ENCODE measurements at places on chromosomes 16 and 17.

DNA sequence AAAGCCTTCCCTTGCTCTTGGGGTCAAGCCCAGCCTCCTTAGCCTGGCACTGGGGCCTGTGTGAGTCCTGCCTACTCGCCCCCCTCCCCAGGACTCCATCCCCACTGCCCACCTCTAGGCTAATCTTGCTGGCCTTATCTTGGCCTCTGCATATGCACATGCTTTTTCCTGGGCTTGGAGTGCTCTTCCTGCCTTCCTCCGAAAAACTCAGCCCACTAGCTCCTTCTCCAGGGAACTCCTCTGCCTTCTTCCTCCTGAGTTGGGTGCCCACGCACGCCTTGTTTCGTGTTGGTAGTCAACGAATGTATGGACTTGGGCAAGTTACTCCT lies 16.5 kb downstream of the TBX2 start:
- DNase-seq: no peak

GRCh38 chr17:63082952-63083351 lies 116.9 kb downstream of the TANC2 start:
- DNase-seq: peak; percentile 51

GRCh38 chr16:4690946-4691665 lies 2.3 kb upstream of the NUDT16L1 start:
- no peak for DNase-seq

GRCh38 chr17:69123626-69124025 lies 18.1 kb downstream of the ABCA6 start:
- no peak for DNase-seq

- DNase-seq: no peak
Measured at GRCh38 chr17:42313773-42314566, 25.7 kb downstream of the STAT5A start.

- peak; percentile 33 for DNase-seq
Measured at GRCh38 chr17:62179525-62180161, 114.6 kb upstream of the MED13 start.

- DNase-seq: peak; percentile 40
Measured at GRCh38 chr16:28258567-28258966, 33.8 kb upstream of the SBK1 start.

- DNase-seq: no peak
Measured at GRCh38 chr17:68762911-68763310, 161.7 kb upstream of the FAM20A start.

- DNase-seq: no peak
Measured at GRCh38 chr16:56941092-56941491, 9.2 kb downstream of the HERPUD1 start.

GRCh38 chr16:3576211-3576610 lies 992 bp downstream of the NLRC3 start:
- DNase-seq: no peak

- no peak for DNase-seq
Measured at GRCh38 chr17:41406205-41406604, 8.8 kb upstream of the KRT31 start.

DNA sequence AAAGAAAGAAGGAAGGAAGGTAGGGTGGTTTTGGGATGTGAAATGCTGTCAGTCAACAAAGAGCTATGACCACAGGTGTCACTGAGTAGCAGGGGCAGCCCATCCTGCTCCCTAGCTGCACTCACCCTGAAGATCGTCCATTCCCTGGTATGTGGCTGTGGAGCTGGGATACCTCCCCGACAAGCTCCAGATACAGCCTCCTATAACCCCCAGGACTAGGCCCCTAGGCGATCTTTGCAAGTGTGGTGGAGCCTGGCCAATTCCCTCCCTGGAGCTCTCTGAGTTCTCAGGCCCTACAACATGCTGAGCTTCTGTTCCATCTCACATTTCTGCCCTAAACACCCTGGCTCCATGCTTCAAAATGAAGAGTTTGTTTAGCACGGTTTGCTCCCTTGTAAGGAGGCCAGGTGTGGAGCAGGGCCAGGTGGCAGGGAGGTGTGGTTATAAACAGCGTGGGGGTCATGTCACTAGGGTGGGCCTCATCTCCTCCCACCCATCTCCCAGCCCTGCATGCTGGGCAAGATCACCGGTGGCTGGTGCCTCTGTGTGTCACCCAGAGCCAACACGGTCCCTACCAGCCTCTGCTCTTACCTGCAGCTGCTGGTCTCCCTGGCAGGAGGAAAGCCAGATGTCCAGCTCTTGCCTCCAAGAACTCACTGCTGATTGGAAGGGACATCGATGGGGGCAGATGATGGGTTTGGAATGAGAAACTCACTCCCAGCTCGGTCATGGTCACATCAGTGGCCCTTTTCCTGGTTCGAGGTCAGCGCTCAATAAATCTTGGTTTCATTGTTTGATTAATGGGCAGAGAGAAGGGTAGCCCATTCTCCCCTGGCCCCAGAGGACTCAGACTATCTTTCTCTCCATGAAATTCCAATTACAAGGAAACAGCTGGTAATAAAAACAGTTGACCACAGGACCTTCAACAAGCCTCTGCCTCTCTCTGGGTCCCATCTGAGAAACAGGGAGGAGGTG lies 511.0 kb upstream of the CDH5 start:
- no peak for DNase-seq

DNA sequence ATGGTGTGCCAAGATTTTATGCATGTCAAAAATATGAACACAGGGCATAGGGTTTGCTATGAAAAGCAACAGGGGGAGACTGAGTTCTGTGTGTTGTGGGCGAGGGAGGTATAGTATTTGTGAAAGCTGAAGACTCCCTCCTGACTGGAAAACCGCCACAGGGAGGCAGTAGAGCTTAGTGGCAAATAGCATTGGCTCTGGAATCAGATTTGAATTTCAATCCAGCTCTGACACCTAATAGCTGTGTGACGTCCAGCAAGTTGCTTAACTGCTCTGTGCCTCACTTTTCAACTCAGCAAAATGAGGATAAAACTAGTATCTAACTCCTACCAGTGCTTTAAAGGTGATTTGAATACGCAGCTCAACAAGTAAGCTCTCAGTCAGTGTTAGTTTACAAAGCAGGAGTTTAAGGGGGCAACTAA lies 22.0 kb downstream of the KPNA2 start:
- peak; percentile 60 for DNase-seq

DNA sequence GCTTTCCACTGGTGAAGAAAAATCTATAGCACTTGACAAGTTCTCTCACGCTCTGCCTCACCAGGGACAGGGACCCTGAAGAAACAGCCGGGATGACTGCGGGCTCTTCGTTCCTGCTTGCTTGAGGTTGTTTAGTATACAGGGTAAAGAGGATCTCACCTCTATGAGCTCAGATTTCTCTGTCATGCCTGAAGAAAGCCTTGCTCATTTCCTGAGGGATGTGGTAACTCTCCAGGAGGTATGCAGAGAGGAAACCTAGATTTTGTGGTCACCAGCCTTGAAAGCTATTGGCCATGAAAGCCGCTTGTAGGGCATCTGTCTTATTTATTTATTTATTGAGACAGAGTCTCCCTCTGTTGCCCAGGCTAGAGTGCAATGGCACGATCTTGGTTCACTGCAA lies 23.2 kb downstream of the USP43 start:
- peak; percentile 9 for DNase-seq

DNA sequence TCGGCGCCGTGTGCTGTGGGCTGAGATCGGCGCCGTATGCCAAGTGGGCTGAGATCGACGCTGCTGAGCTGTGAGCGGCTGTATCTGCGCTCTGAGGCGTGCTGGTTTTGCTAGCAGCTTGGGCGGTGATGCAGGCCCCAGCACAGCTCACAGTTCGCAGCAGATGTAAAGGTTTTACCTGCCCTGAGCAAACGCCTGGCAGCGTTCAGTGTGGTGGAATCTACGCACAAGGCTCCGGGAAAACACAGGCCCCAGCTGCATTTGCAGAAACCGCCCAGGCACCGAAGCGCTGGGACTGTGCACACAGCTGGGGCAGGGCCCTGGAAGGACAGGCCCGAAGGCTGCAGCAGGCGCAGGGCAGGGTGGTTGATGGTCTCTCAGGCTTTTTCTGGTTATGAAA lies 8.0 kb upstream of the ZNF469 start:
- no peak for DNase-seq

GRCh38 chr16:83989300-83989699 lies 21.3 kb downstream of the NECAB2 start:
- no peak for DNase-seq

DNA sequence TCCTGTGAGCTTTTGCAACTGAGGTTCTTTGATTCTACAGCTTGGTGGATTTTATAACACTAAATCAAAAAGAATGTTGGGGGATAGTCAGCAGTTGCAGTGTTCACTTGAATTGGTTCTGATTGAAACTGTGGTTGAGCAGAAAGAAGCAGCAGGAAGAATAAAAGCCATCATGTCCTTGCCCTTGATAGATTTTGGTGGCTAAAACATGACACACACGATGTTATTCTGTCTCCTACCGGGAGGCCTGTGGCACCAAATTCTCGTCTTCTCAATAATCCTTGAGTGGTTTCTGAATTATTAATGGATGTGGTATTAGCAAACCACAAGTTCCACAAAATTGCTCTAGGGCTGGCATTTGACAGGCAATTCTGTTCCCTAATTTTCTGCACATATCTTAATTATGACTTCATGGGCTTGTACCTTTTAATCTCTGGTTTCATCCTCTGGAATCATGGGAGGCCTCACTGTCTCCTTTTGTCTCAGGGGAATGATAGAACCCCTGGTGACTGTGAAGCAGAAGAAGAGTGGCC lies 338.2 kb downstream of the SNX29 start:
- peak; percentile 14 for DNase-seq

DNA sequence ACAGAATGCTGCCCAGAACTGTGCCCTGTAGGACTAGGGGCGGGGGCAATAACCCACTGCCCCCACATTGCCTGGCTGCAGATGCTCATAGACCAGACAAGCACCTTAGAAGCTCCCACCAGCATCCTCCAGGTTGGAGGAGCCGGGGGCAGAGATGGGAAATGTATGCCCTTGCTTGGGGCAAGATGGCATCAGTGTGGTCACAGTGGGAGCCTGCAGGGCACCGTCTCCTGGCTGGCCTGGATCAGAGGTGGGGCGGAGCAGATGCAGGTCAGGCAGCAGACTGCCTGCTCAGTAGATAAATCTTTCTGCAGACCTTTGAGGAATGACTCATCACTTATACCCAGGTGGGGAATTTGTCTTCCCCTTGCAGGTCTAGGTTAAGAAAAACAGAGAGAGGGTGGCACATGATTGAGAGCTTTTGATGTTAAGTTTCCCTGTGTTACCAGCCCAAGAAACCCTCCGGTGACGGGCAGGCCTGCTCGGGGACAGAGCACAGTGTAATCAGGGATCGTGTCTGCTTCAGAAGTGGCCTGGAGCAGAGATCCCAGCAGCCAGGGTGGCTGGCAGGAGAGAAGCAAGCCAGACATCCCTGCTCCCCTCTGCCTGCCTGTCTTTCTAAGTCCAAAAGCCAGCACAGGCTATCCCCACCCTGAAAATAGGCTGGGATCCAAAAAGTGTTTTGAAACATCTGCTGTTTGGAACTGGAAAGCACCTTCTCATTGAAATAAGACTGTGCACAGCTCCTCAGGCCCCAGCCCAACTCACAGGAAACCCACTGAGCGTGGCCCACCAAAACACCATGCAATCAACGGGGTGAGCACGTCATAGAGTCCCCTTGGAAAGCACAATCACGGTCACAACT lies 50.7 kb upstream of the RPL38 start:
- DNase-seq: peak; percentile 4

GRCh38 chr17:40491486-40491885 lies 9.9 kb downstream of the TNS4 start:
- DNase-seq: no peak

- DNase-seq: no peak
Measured at GRCh38 chr16:35631261-35631945, 2172.0 kb downstream of the TP53TG3F start.

DNA sequence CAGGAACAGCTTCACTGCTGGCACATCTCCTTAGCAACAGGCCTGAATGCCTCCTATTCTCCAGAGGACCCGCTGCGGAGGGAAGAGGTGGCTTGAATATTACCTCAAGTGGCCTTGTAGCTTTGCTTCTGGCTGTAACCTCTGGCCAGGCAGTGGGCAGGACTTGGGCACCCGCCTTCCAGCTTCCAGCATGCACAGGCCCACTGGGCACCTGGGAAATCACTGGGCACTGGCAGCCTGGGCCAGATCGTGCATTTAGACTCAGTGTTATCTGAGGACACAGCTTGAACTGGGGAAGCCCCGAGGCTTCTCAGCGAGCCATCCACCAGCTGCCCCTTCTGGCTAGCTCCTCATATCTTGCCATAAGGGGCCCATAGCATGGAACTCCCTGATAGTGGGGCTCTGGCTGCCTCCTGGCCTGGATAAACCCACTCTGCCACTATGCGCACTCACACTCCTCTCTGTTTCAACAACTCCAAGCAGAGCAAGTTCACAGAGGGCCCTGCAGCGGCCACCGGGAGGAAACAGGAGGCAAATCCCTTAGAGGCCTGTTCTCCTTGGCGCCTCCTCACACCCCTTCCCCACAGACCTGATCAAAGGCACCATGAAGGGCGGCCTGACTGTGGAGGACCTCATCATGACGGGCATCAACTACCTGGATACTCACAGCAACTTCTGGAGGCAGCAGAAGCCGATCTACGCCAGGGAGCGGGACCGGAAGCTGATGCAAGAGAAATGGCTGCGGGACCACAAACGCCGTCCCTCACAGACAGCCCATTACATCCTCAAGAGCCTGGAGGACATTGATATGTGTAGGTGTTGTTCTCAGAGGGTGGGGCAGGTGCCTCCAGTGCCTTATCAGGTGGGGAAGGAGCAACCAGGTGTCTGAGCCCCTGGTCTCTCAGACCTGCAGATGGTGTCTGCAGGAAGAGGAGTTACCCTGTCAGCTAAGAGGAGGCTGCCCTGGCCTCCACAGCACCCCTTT lies 7.8 kb downstream of the ODAD4 start:
- no peak for DNase-seq

DNA sequence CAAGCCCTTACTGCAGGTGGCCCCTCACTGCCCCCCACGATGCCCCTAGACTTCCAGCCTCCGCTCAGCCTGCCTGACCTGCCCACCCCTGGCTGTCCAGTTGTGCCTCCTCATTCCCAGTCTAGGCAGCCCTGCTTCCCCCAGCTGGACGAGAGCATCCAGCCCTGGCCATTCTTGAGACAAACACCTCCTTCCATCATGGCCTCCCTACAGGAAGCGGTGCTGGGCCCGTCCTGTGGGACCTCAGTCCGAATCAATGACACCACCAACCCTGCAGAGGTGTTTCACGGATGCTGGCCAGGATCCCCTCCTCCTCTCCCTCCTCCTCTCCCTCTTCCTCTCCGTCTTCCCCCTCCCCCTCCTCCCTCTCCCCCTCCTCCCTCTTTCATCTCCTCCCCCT lies 28.3 kb downstream of the CCDC40 start:
- DNase-seq: no peak

- peak; percentile 56 for DNase-seq
Measured at GRCh38 chr16:48536614-48537200, 73.3 kb downstream of the N4BP1 start.

- peak; percentile 28 for DNase-seq
Measured at GRCh38 chr17:2125013-2125535, 70.2 kb downstream of the HIC1 start.
